A549 (cell line): ENCODE measurements at places on chromosomes 11 and 22.
A peak's percentile ranks its signal among the peaks of the same experiment; 100 is the strongest.

GRCh38 chr22:29307596-29308147 is 1.2 kb downstream of the GAS2L1 start:
- no peak for DNase-seq

- DNase-seq: no peak
Measured at GRCh38 chr11:113664981-113665710, 41.0 kb downstream of the TMPRSS5 start.

- DNase-seq: no peak
Measured at GRCh38 chr11:118353084-118353710, 6.2 kb upstream of the UBE4A start.

- no peak for DNase-seq
Measured at GRCh38 chr22:48556222-48556621, 1271.5 kb downstream of the BRD1 start.

DNA sequence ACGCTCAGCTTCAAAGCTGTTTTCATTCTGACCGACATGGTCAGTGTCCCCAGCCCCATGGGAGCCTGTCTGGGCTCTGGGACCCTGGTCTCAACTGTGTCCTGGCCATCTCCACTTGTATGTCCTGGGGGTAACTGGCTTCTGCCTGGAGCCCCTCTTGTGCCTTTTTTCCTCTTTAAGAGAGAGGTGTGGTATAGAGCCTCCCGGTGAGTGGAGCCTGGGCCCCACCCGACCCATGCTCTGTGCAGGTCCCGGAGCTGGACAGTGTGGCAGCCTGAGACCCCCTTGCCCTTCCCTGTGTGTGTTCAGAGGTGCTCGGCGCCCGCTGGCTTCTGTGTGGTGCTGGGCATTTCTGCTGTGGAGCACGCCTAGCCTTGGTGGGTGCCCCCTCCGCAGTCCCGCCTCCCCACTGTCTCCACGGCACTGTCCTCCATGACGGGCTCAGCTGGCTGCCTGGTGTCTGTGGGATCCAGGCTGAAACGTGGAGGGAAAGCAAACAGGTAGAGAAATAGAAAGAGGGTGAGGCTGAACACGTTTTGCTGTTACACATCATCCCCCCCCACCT is 74.9 kb downstream of the PARVB start:
- DNase-seq: no peak

GRCh38 chr11:12235553-12235946 is 125.2 kb downstream of the MICAL2 start:
- peak; percentile 38 for DNase-seq

- DNase-seq: no peak
Measured at GRCh38 chr11:69050592-69051380, 2.1 kb downstream of the TPCN2 start.

GRCh38 chr11:78022397-78023396 is at the start of gene KCTD14:
TSS of gene KCTD14 (minus strand) at chr11:78023276. CDS start at chr11:78023249, 27 bp downstream.
- no peak for DNase-seq

- DNase-seq: no peak
Measured at GRCh38 chr11:74677131-74677530, 54.1 kb downstream of the CHRDL2 start.

DNA sequence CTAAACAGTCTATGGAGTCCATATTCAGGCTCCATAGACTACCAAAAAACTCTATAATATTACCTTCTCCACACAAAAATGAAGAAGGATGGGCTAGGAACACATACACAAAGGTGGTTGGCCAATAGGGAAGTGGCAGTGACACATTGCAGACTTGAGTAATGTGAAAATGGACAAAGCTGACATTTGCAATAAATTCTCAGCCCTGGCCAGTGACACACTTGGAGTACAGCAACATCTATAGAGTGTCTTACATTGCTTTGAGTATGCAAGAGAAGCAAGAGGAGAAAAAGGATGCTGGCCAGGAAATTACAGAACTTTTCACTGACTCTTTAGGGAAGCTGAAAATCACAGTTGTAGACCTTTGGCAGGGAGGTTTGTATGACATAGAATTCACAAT is 7.3 kb upstream of the OR52W1 start:
- no peak for DNase-seq

DNA sequence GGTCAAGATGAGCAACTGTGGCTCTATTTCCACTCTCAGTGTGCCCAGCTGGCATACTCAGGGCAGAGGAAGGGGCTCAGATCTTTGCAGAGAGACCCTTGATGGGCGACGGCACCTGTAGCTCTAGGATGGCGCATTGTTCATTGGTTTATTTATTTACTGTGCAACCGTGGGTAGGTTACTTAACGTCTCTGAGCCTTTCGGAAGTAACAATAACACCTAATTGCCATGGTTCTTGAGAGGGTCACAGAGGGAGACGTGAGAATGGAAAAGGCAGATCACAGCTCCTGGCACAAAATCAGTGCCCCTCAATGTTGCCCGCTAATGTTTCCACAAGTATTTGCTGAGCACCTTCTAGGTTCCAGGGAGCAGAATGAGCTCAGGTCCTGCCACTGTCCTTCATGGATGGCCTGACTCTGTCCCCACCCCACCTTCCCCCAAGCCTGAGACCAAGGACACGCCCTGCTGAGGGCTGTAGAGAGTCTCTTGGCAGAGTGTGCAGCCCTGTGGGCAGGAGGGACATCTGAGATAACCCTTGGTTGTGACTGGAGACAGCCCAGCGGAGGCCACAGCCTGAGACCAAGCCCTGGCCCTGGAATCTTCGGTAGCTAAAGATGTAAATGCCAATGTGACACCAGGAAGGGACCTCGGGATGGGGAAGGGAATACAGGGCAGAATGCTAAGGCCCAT is 780 bp upstream of the ALDH3B2 start:
- DNase-seq: no peak

- no peak for DNase-seq
Measured at GRCh38 chr22:44181033-44181911, 547 bp downstream of the PARVG start.

DNA sequence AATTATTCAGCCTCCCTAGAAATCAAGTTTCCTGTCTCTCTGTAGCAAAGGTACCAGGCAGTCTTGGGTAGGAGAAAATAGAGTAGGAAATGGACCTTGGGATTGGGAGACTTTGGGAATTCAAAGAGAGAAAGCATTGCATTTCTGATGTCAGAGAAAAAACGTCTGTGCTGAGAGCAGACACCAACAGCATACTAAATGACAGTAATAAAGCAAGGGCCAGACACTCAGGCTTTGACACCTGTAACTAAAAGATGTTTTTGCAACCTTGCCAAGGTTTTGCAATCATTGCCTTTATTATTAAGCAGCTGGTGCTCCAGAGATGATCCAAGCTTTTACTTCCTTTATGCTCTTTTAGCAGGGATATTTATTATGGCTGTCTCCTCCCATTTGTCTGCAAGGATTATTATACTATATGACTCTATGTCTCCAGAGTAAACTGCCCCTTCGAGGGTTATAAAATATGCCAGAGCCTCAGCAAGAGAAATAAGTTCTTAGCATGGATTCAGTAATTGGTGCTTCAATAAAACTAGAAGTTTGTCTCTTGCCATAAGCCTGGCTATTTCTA is 85.2 kb upstream of the GRAMD1B start:
- DNase-seq: no peak

DNA sequence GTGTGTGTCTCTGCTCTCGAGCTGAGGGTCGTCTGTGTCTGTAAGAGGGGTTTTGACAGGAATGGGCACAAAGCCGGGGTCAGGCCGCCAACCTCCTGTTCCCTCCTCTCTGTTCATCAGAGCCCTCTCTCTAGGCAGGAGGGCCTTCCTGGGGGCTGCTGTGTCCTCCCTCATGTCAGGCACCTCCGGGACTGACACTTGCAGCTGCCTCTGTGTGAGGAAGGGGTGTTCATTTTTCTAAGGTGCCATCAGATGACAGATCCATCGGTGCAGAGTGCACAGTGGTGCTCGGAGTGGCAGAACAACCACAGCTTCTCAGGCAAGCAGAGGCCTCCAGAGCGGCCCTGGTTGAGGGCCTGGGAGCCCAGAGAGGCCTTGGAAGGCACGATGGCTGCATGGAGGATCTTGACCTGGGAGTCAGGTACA is 265.4 kb upstream of the B3GAT1 start:
- no peak for DNase-seq

DNA sequence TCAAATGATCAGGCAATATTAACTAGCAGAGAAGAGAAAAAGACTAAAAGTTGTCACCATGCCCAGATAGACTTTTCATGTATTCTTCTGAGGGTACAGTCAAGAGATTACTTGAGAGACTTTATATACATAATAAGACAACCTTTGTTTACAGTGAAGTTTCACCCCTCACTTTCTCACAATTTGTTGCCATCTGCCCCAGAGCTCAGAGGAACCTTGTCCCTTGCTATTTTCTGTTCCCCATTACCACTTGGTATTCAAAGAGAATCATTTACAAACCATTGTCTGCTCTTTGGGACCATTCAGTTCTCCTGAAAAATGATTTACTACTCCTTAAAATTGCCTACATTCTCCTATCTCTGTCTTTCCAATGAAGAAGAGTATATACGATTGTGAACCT is 544.6 kb downstream of the CNTN5 start:
- DNase-seq: no peak

- DNase-seq: no peak
Measured at GRCh38 chr11:110019675-110020074, 73.5 kb upstream of the ZC3H12C start.

- DNase-seq: no peak
Measured at GRCh38 chr11:131760091-131761061, 390.0 kb downstream of the NTM start.
